ENCODE measurements at places on chromosomes 2 and 18.

DNA sequence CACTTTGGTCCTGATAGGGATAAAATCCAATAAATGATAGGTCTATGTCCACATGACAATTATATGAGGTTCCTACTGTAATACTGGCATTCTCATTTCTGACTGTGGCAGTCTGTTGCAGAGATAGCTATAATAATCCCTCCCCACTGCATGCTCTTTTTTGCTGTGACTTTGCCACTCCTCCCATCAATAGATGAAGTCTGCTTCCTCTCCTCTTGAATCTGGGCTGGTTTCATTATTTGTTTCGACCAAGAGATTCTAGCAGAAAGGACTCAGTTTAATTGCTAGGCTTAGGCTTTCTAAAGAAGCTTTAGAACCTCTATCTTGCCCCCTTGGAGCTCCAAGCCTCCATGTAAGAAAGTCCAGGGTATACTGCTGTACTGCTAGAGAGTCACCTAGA, 23.3 kb upstream of the CREB1 start:
- DNase-seq, result no peak

DNA sequence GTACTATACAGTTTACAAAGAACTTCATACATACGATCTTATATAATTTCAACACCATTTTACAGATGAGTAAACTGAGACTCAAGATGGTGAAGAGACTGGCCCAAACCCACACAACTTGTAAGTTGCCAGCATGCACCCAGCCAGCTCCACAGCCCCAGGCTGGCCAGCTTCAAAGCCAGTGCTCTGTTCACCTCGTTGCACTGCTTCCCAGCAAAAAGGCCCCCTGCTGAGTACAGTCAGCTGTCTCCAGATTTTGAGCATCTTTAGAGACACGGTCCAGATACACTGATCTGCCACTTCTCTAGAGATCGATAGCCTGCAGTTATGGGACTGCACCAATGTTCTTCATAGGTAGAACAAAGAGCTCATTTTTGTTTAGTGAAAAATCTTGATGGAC, 257.2 kb upstream of the CHAC2 start:
- DNase-seq, result no peak

DNA sequence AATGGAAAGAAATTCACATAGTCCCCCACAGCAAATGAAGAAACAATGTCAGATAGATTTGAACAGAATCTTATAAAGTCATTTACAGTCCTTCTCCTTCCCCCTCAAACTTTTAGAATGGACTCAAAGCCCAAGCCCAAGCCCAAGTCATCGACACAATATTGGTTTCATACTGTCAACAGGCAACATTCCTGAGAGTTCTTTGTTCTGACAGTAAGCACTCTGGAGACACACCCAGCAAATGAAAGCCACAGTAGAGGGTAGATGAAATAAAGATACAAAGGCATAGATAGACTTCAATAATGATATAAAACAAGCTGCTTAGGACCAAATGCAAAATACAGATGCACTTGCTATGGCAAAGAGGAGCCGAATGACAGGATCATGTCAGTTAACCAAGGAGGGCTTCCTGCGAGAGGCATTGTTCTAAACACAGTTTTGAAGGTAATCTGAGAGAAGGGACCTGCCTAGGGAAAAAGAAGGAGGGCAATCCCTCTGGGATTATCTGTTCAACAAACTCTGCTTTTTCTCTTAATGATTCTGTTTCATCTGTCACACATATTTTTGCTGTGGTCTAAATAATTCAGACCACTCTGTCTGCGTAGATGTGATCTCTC, 97.1 kb upstream of the MAP4K3 start:
- DNase-seq, result no peak

- no peak for DNase-seq
These were observed 263.9 kb downstream of the FIGN start for GRCh38 chr2:163471947-163472346.

Data from HuH-7.5 (cell line).